ENCODE measurements at places on chromosomes 4 and X. TPM values are rescaled to one million over a fixed set of nuclear protein-coding genes. Genes with fewer than 3 reads are reported as not detected.

AFF2 gene
- 0.13 TPM for polyA plus RNA-seq

SPARCL1 gene
- not detected for polyA plus RNA-seq

PALLD gene
- 0.32 TPM for polyA plus RNA-seq

NOA1 gene
- 24.6 TPM for polyA plus RNA-seq

TRIM61 gene
- 1.6 TPM for polyA plus RNA-seq

SOWAHD gene
- 0.43 TPM for polyA plus RNA-seq

WDR13 gene
- polyA plus RNA-seq: 40.6 TPM

TCP11X1 gene
- polyA plus RNA-seq: not detected

ATOH1 gene
- polyA plus RNA-seq: not detected

- no peak for DNase-seq
Observed at GRCh38 chr4:56315543-56315942, 71.7 kb downstream of the AASDH start.

- DNase-seq: no peak
Observed at GRCh38 chrX:81779701-81780100, 577.8 kb downstream of the SH3BGRL start.

- DNase-seq: no peak
Observed at GRCh38 chr4:87838890-87839591, 6.3 kb downstream of the MEPE start.

GRCh38 chr4:97500423-97500822, 642.9 kb downstream of the STPG2 start:
- DNase-seq: no peak

- peak; percentile 20 for DNase-seq
Observed at GRCh38 chrX:130110379-130111219, at the start of gene ELF4. Gene ELF4 (minus strand): TSS chrX:130110497. CDS start chrX:130081330, 29,167 bp downstream.

- DNase-seq: no peak
Observed at GRCh38 chr4:140986045-140986444, 147.2 kb downstream of the RNF150 start.

- DNase-seq: no peak
Observed at GRCh38 chr4:62292911-62293310, 1092.8 kb downstream of the ADGRL3 start.

GRCh38 chrX:133607419-133608348, 192.4 kb upstream of the GPC4 start:
- no peak for DNase-seq

DNA sequence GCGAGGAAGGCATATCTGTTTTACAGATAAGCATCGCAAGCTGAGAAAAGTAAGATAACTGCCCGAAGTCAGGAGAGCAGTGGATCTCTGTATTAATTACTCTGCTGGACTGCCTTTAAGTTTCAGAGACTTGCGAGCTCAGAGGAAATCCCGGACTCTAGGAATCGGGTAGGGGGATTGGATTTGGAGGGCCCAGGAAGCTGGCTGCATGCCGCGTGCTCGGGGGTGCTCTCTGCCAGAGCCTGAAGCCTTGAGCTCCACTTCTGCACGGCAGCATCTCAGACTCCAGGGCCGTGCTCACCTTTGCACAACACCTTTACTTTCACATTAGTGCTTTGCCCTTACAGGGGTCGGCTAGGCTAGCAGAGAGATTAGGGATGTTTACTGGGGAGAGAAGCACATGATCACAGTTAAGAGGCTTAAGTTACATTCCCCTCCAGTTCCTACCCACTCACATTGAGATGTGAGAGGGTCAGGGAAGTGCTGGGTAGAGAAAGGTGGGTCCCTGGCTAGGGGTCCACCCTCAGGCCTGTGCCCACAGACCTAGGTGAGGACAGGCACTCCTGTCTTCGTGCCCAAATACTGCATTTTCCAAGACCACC, 57.0 kb downstream of the TRIML1 start:
- no peak for DNase-seq

GRCh38 chr4:3200423-3201090, 48.4 kb upstream of the MSANTD1 start:
- no peak for DNase-seq

- peak; percentile 19 for DNase-seq
Observed at GRCh38 chr4:87559090-87559837, 30.1 kb upstream of the SPARCL1 start.

GRCh38 chr4:177008071-177008835, 215.5 kb upstream of the VEGFC start:
- no peak for DNase-seq

DNA sequence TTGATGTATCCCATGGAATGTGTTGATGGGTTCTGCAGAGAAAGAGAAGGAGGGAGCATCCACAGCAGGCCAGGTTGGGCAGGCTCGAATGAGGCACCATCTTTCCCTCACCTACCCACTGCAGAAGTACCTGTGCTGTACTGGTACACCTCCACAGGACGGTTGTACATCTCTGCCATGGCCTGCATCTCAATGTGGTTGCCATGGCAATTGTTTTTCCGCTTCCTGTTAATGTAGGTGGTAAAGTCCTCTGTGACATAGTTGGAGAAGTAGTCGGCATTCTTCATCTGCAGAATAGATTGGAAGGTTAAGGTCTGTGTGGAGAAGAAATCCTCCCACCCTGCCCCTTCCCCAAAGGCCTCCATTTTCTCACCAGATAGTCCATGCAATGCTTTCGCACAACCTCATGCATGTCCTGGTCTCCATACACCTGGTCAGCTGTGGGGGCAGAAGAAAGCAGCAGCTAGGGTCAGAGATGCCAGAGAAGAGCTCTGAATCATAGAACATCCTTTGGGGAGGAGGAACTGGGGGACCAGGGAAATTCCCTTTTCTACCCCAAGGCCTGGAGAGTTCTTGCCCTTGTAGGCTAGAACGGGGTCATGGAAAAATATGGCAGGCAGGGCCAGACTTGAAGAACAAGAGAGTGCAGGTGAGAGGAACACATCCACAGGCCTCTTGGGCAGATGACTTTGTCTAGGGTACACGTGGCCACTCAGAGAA, 15.9 kb upstream of the PIM2 start:
- peak; percentile 69 for DNase-seq

- no peak for DNase-seq
Observed at GRCh38 chrX:13834355-13834754, 17.5 kb upstream of the GPM6B start.

GRCh38 chrX:55201930-55202579, 18.1 kb upstream of the PAGE5 start:
- no peak for DNase-seq

GRCh38 chr4:3465698-3466671, 2.9 kb downstream of the DOK7 start:
- no peak for DNase-seq

GRCh38 chrX:13816176-13816575, 717 bp downstream of the GPM6B start:
- no peak for DNase-seq

DNA sequence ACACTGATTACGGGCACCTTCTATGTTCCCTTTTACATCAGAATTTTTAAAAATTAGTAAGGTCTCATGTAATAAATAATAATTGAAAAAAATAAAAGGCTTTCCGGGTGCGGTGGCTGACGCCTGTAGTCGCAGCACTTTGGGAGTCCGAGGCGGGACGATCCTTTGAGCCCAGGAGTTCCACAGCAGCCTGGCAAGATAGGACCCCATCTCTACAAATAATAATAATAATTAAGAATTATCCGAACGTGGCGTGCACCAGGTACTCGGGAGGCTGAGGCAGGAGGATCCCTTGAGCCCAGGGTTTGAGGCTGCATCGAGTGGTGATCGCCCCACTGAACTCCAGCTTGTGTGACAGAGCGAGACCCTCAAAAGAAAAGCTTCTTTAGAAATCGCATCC, 771 bp upstream of the LAMTOR3 start:
- no peak for DNase-seq

GRCh38 chr4:159284733-159285132, 181.9 kb downstream of the RAPGEF2 start:
- no peak for DNase-seq

- DNase-seq: no peak
Observed at GRCh38 chr4:98627531-98628257, 30.7 kb downstream of the TSPAN5 start.

DNA sequence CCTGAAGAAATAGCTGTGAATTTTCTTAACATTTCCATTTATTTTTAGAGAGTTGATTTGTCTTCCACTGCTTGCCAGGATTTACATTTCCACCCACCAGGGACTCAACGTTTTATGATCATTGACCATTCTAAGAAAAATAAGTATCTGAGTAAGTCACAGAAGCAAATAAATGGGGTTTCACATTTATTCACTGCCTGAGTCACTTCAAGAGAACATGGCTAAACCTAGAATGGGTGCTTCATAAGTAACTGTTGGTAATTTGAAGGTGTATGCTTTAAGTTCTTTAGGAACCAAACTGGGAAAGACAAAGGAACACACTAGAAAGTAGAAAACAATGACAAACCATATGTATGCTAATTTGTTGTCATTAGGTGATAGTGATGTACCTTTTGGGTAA, 43.2 kb upstream of the GRIA3 start:
- no peak for DNase-seq

DNA sequence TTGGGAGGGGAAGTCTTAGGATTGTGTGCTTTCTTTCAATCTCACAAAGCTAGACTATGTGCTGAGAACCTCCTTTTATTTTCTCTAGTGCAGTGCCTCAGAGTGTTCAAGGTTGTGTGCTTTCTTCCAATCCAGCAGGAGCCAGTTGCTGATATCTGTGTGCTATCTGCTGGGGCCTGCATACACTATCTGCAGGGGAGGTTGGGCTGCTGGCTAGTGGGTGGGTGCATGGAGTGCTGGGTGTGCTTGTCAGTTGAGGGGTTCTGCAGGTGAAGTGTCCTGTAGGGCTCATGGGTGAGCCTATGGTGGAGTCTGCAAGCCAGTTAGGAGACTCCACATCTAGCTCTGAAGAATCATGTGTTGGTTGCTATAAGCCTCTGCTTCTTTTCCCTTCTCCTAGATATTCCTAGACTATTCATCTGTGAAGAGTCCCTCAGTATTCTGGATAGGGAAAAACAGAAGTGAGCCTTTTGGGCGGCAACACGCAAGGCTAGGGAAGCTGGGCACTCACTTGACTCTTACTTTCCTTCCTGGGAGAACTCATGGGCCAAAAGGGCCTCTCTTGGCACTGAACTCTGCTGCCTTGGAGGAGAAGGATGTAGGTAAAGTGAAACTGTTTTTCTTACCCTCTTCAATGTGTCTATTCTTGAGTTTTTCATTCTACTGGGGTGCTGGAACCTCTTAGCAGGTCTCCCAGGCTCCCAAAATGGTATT, 8.0 kb upstream of the CISD2 start:
- no peak for DNase-seq

- no peak for DNase-seq
Observed at GRCh38 chrX:49233176-49233575, at the start of gene CACNA1F. Gene CACNA1F (minus strand): TSS chrX:49233340. CDS start chrX:49233309, 31 bp downstream.

DNA sequence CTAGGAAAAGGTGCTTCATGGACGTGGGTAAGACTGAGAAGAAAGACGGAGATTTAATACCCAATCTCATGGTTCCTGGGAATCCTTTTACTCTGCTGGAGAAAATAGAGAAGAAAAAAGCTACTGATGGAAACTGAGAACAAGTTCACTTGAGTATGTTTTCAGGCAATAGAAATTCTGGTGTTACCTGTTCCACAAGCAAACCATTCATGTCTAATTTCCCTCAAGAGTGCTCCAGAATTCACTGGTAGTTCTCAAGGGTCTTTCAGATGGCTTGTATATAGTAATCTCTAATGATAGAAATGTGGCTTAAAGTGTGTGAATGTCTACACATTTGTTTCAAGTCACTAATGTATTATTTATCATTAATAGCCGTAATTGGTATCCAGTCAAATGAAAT, 22.5 kb downstream of the SETD7 start:
- DNase-seq: no peak

DNA sequence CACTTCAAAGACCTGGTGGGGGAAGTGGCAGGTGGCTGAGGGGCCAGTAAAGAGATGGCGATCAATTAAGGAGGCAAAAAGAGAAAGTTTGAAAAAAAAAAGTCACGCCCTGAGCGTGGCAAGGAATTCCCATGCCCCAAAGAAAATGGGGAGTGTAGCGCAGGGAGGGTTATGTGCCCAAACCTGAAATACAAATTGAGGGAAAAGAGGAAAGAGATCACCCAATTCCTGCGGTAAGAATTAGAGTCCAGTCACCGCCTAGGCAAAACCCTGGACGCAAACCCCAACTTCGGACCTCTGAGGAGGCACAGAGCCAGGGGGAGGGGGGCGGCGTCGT, 595 bp downstream of the ENOX2 start:
- no peak for DNase-seq

All from naive thymus-derived CD8-positive, alpha-beta T cell (primary cell).